ENCODE measurements at places on chromosomes 12 and 14.

DNA sequence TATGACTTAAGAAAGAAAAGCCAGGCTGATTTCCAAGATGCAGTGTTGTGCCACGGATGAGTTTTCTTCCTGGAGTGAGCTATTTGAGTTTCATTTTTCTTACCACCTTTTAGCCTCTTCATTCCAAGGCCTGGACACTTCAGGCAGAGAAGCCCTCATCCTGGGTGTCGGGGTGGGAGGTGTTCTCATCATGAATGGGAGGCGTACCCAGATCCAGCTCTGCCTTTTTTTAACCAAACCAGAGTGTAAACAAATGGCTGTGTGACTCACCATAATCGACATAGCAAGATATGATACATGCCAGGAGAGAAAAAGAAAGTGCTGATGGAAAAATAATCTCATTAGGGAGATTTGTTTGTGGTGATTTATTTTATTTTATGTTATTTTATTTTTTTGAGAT lies 79.9 kb downstream of the ARF6 start:
- DNase-seq, result peak; percentile 81

GRCh38 chr14:104230119-104230815 lies 91.9 kb downstream of the KIF26A start:
- no peak for DNase-seq

- DNase-seq, result no peak
Measured at GRCh38 chr12:11836282-11837151, 187.0 kb downstream of the ETV6 start.

DNA sequence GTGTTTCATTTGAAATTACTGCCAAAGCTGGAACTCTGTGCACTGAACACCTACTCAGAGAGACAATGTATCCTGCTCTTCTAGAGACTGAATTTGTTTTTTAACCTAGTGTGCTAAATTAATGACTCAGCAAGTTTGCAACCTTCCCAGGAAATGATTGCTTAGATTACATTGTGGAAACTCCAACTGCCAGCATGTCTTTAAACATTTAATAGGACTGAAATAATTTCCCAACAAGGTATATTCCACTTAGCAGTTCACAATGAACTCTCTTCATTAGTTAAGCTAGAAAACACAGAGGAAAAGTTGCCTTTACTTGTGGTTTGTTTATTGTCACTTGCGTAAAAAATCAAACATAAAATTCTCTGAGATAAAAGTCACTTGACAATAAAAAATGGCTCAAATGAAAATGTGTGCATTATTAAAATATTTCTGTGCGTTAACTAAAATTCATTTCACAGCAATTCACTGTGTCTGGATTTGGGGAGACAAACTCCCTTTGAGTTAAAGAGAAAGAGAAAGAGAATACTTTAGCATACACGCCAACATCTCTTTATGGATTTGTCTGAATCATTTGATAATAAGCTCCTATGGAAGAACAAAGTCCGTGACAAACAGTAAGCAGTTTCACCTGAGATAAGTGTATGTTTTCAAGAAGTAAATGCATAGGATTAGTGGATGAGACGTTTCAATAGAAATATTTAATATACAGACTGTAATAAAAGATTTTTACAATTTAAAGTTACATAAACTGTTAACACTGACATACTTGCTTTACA lies 284.0 kb downstream of the PRKD1 start:
- peak; percentile 42 for DNase-seq

DNA sequence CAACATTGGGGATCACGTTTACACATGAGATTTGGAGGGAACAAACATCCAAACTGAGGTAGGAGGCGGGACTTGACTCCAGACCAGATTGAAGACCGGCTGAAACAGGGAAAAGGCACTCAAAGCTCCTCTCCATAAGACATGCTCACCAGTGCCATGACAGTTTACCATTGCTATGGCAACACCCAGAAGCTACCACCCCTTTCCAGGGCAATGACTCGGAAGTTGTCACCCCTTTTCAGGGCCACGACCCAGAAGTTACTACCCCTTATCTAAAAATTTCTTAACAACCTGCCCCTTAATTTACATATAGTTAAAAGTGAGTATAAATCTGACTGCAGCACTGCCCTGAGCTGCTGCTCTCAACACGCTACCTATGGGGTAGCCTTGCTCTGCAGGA lies 34.1 kb downstream of the TMEM233 start:
- no peak for DNase-seq

GRCh38 chr12:103964805-103965204 lies 867 bp upstream of the TDG start:
- DNase-seq, result no peak

DNA sequence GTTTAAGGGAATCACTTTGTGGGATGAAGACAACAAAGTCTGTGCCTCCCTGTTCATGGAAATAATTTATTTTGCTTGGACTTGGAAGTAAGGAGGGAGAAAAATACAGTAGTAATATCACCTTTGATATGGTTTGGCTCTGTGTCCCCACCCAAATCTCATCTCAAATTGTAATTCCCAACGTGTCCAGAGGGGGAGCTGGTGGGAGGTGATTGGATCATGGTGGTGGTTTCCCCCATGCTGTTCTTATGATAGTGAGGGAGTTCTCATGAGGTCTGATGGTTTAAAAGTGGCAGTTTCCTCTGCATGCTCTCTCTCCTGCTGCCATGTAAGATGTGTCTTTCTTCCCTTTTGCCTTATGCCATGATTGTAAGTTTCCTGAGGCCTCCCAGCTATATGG lies 460.7 kb downstream of the NOVA1 start:
- no peak for DNase-seq

DNA sequence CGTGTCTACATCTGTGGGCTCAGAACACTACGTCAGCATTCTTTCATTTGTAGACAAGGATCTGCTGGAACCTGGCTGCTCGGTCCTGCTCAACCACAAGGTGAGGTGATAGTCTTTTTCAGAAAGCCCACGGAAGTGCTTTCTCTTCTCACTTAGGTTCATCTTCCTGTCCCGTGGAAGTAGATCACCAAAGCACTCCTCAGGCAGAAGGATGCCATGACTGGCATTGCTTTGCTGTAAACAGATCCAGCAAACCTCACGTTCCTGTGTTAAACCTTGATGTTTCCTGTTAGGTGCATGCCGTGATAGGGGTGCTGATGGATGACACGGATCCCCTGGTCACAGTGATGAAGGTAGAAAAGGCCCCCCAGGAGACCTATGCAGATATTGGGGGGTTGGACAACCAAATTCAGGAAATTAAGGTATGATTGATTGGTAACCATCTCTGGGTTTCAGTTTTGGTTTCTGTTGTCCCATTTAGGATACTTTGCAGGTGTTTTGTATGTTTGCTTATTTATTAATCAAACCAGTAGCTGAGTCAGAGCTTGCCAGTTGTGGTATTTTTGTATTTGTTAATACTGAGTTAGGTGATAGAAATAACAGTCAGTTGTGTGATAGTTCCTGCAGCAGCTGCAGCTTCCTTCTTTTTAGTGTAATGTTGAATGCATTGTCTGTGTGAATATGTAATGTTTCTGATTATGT lies 7.5 kb downstream of the PSMC1 start:
- DNase-seq, result no peak

GRCh38 chr14:23411563-23412525 lies 3.8 kb upstream of the MYH6 start:
- DNase-seq, result no peak

- peak; percentile 67 for DNase-seq
Measured at GRCh38 chr14:75303381-75303789, 24.8 kb downstream of the FOS start.

DNA sequence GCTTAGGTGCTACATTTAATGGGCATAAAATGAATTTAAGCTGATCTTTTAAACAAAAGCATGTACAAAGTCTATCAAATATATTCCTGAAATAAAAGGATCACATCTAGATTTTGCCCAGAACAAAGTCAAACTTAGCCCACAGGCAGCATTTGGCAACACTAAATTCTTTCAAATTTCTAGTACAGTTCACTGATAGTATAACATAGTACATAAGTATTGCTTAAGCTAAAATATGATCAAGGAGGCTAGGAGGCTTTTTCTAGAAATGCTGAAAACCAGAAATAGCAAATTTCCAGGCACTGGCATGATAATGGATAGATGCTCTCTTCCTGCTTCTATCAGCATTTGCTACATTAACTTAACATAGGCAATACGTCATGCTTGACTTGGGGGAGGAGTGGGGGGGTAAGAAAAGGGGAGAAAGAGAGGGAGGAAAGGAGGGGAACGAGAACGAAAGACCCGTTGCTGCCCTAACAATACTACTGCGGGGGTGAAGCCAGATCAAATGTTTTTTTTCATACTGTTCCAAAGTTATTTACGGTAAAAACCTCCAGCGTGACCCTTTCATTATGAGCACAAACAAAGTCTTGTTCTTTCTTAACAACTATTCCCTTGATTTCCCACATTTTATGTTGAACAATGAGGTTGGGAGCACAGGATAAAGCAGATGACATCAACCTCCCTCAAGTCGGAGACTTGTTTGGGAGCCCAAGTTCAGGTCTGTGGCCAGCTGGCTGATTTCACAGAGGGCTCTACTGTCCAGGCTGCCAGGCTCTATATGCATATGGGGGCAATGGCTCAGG lies 10.6 kb downstream of the TMED10 start:
- no peak for DNase-seq

- peak; percentile 32 for DNase-seq
Measured at GRCh38 chr12:100987552-100988521, 193.3 kb downstream of the ANO4 start.

- no peak for DNase-seq
Measured at GRCh38 chr12:123767613-123768012, 5.5 kb downstream of the DNAH10 start.

DNA sequence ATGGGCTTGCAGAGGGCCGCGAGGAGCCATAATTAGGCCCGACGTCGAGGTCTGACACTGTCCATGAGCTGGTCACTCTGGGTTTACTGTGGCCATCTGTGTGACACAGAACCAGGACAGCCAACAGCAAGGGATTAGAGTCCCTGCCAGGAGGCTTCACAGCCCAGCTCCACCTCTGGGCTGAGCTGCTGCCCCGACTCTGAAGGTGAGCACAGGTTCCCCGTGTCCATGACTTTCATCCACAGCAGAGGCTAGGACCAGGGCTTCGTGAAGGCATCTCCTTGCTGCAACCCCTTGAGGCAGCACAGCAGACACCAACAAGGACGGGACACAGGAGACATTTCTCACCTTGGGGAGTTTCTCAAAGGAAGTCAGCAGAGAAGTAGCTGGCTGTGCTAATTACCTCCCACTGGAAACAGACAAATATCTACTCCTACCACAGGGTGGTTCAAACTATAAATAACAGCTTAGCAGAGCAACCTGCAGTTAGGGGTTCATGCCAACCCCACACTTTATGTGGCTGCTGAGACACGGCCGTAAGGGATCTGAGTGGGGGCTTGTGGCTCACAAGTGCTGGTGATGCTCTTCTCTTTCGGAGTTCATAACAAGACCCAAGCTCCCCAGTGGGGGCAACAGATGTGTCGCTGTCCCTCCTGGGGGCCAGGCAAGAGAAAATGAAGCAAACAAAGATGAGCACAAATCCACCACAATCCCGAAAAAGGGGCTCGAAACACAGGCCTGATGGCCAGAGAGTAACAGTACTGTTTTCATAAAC lies 29.2 kb downstream of the ZFYVE21 start:
- DNase-seq, result no peak

GRCh38 chr12:72111706-72112105 lies 160.5 kb upstream of the TRHDE start:
- DNase-seq, result no peak

DNA sequence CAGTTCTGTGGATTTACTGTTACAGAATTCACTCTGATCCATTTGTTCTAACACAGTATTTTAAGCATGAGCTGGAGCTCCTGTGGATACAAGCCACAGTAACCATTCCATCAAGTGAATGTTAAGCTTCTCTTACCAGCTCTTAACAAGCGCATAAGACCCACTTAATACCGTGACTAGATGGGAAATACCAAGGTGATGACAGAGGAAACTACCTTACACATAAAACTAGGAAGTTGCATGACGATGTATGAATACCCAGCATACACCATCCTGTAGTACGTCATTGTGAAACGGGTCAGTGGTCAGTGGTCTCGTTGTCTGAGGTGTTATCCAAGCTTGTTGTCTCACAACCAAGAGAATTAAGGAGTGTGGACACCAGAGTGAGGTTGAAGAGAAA lies 2.0 kb upstream of the GALC start:
- DNase-seq, result no peak

GRCh38 chr12:45981075-45981837 lies 9.1 kb downstream of the SCAF11 start:
- DNase-seq, result no peak

DNA sequence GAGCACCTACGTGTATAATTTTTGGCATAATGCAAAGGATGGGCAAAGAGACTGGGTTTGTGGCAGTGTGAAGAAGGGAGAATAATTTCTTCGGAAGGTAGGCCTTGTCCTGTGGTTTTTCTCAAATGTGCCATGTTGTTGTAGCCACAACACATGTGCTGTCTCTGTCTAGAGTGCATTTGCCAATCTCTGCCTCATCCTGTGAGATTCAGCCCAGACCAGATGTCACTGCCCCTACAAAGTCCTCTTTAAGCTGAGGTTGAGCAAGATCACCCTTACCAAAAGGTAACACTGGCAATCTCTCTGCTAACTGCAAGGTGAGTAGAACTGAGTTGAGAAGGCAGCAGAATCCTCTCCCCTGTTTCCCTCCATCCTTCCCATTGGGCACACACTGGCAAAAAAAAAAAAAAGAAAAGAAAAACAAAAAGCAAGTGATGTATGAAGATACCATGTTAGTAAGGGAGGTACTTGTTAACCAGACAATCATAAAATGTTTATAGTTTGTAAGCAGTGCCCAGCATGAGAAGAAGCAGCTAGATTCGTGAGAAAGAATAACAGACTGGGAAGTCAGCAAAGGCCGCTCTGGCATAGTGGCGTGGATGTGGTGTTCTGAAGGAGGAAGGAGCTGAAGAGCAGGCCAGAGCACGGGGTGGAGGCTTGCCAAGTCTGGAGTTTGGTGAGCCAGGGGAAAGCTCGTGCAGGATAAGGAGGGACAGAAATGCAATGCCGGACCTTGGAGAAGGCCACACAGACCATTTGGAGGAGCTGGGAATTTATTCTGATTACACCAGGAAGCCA lies 18.9 kb downstream of the DYRK2 start:
- no peak for DNase-seq

DNA sequence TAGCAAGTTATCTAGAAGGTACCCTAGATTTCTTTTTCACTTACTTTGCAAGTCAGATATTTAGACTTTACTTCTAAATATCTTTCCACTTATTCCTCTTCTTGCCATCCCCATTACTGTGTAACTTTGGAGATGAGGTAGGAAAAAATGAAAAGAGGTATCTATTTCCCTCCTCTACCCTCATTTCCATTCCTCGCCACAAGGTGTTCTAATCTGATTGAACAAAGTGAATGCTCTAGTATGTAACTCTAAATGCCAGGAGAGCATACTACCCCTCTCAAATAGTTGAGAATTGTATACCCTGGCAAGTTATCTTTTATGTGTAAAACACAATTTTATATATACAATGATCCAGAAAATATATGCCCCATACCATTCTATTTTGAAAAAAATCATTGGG lies 1.7 kb upstream of the LDHB start:
- no peak for DNase-seq

DNA sequence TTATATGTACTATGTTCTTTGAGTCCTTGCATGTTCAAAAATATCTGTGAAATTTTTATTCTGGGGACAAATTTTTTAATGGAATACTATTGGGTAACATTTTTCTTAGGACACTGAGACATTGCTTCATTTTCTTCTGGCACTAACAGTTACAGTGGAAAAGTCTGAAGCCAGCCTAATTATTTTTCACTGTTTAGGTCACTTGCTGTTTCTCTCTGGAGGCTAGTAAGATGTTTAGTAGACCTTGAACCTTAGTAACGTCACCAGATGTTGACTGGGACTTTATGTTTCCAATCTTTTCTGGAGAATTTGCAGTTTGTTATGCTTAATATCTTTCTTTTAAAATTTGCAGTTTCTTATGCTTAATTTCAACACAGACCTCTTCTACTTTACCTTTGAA lies 12.3 kb upstream of the EPYC start:
- no peak for DNase-seq

GRCh38 chr12:89314060-89314761 lies 38.1 kb downstream of the DUSP6 start:
- DNase-seq, result no peak
